ENCODE measurements at places on chromosomes 11 and 22.

DNA sequence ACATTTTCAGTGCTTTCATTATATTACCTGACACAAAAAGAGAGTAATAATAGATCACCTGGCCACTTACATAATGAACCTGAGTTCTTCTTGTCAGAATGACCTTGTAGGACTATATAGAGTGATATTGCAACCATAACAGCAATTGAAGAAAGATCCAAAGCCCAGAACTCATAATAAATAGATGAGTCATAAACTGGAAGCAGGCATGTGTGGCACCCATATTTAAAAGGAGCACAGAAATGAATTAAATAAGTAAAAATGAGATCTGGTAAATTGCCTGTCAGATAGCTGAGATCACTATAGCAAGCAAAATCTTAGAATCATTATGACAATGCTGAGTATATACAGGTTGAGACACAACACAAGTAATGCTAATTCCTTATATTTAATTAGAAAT is 331.8 kb downstream of the AASDHPPT start:
- no peak for DNase-seq

DNA sequence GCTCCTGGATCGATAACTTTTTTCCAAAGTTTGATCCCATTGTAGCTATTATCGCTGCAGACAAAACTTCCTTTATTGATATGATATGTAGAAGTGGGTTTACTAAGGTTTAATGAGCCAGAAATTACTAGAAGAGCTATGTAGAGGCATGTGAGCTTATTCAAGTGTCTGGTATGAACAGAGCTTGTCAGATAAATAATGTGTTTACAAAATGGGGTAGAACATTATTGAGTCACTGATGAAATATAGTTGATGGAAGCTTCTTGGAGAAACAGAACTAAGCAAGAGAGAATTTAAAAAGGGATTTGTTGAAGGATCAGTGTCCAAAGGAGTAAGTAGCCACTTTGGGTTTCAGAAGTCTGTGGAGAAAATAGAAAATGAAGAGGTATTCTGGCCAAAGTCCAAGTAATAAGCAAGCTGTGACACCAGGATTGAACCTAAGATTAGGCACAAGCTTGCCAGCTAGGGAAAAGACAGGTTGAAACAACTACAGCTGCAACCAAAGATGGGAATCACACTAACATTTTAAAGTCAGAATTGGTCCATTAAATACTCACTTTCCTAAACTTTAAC is 104.3 kb downstream of the MAML2 start:
- no peak for DNase-seq

- peak; percentile 46 for DNase-seq
Measured at GRCh38 chr22:22770280-22770871, 117.2 kb upstream of the IGLL5 start.

DNA sequence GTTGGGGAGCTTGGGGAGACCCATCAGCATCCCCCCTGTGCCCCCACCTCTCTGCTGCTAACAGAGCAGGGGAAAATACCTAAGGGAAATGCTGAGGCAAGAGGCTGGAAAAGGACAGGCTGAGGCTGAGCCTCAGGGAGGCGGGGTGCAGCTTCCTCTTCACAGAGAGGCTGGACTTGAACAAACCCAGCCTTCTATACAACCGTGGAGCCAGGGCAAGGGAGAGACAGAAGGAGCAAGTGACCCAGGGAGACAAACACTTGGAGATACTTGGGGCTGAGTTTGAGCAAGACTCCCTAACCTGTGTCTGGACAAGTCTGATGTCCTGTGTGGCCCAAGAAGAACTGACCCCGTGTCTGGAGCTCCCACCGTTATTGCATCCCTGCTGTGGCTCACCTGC is at the start of gene SLCO2B1:
SLCO2B1 (plus strand) TSS at position 229 of the 400 bp plus-strand sequence. CDS start 275 bp downstream, outside the sequence.
- no peak for DNase-seq

DNA sequence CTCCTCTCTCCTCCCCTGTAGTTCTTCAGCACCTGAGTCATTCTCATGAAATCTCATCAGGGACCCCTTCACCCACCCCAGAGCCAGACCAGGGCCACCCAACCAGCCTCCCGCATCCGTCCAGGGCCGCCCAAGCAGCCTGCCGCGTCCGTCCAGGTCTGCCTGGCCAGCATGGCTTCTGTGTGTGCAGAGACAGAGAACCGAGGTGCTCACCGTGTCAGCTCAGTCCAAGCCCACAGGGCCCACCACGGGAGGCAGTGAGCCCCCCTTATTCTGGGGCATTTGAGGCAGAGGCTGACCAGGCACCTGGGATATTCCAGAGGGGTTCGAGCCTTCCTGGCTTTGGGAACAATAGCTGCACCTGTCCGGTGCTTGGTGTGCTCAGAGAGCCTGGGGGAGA is 1117.3 kb downstream of the BRD1 start:
- no peak for DNase-seq

- no peak for DNase-seq
Measured at GRCh38 chr11:57460758-57461749, 726 bp downstream of the RTN4RL2 start.

- DNase-seq = no peak
Measured at GRCh38 chr11:37747121-37747520, 1149.1 kb upstream of the RAG2 start.

DNA sequence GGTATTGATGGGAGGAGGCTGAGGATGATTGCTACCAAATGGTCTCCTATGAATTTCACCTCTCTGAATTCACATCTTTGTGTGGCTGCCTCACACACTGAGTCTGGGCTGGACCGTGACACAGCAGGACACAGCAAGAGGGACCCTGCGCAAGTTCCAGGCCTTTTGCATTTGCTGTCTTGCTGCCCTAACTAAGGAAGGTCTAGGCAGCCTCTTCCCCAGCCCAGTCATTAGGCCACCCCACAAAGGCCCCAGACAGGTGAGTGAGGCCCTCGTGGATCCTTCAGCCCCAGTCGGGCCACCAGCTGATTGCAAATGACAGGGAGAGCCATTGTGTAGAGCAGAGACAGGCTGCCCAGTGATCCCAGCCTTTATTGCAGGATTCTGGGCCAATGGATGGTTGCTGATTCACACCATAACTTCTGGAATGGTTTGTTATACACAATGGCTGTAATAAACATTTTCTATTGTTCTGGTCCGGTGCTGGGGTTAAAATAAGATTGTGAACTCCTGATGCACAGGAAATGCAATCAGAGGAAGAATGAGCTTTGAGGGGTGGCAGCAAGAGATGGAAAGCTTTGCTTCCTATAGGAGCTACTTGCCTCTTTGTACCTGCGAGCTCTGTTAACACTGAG is 28.5 kb upstream of the CSNK2A3 start:
- no peak for DNase-seq

DNA sequence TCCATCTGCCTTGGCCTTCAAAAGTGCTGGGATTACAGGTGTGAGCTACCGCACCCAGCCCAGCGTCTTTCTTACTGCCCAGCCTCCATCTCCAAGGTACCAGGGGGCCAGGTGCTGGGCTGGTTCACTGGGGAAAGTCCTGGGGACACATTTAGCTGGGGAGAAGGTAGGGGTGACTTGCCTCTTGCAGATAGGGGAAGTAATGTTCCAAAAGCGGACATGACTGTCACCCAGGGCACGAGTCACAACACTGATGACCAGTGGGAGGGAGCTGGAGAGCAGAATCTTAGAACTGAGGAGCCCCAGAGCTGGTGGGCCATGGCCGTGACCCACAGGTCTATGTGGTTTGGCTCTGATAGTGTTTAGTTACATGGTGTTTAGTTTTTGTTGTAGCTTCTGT is 2.4 kb upstream of the SLC15A3 start:
- no peak for DNase-seq

- no peak for DNase-seq
Measured at GRCh38 chr22:35961480-35962295, 66.9 kb downstream of the RBFOX2 start.

DNA sequence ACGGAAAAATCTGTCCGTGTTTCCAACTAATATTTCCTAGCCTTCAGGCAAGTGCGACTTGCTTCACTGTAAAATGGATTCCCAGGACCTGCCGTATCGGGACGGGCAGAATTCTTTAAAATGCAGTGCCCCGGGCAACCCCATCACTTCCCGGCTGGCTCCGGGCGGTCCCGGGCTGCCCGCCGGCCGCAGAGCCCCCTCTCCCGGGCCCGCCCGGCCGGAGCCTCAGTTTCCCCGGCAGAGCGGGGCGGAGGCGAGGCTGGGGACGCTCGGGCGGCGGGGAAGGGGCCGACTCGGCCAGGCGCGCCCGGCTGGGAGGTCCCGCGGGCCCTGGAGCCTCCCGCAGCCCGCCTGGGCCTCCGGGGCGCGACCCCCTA is 84.2 kb upstream of the WNT7B start:
- no peak for DNase-seq

GRCh38 chr22:37383341-37383740 is 43.9 kb downstream of the ELFN2 start:
- DNase-seq = no peak

DNA sequence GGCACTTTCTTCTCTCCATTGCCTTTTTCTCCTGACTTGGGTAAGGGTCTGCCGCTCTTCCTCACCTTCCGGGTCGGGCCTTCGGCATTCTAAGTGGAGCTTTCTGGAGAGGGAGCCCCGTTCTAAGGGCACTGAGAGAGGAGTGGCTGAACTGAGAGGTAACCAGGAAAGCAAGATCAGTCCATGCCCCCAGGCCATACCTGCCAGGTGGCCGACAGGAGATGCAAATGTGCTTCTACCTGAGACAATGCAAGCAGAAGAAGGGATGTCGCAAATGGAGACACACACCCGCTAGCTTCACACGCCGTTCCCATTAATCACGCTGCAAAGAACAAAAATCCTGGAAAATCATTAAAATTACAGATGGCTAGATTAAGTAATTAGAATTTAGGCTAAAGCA is 156.4 kb upstream of the TBCEL start:
- DNase-seq = no peak

- no peak for DNase-seq
Measured at GRCh38 chr11:21421711-21422329, 752.4 kb downstream of the NELL1 start.

- no peak for DNase-seq
Measured at GRCh38 chr11:109236696-109237095, 185.3 kb upstream of the C11orf87 start.

DNA sequence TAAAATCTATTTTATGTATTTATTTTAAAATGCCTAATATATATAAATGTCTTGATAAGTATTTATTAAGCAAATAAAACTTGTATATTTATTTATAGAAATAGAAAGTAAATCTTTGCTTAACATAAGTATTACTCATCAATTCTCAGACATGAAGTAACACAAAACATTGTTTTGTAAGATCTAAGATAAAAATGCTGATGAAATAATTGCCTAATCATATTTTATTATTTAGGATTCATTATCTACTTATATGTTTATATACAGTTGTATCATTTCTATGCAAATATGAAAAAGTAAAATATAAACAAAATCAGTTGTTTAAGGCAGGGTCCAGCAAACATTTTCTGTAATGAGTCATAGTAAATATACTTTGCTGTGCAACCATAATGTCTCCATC is 507.8 kb upstream of the CNTN5 start:
- DNase-seq = no peak

- DNase-seq = no peak
Measured at GRCh38 chr11:56027354-56027753, at the start of gene OR5AS1. TSS of gene OR5AS1 (plus strand) at chr11:56027654. CDS start at chr11:56030419, 2,765 bp downstream.

DNA sequence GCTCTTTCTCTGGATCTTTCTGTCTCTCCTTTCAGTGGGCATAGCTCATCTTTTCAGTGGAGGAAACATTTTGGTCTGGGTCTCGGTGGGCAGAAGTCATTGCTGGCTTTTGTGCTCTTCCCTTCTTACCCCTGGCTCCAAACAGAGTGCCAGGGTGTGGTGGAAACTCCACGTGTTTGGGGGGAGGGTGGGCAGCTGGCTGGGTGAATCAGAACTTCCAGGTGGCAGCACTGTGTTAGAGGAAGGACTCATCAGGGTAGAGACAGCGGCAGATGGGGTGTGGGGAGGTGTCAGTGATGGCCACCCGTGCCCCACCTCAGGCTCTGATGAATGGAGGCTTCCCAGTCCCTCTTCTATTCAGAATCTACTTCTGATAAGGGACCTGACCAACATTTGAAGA is 114.0 kb downstream of the GRIK4 start:
- no peak for DNase-seq

GRCh38 chr11:67648796-67649613 is 1.5 kb downstream of the ACY3 start:
- no peak for DNase-seq

DNA sequence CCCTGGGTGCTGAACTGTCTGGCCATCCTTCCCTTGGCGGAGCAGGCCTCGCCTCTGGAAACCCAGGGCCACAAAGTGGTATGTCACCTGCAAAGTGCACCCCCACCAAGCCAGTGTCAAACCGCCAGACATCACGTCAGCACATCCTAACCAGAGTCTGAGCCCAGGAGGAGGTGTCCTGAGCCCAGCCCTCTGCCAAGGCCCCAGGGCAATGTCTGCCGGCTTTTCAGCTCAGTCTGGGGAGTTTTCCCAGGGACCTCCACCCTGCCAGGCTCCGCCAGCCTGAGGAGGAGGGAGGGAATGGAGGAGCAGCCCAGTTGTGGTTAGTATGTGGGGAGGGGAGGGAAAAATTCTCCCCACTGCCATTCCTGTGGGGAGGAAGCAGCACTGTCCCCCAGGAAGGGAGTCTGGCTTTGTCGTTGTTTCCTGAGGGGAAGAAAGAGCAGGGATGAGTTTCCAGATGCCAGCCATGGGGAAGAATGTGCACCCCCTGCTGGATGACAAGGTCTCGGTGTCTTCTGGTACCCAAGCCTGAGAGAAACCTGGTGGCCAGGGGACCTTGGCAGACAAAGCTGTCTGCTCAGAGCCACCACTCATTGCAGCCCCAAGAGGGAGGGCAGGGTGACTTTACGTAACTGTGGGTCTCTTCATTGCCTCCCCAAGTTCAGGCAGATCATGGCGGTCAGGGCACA is 81.4 kb upstream of the CD82 start:
- no peak for DNase-seq

- DNase-seq = no peak
Measured at GRCh38 chr11:93552874-93553273, 9.7 kb upstream of the SMCO4 start.

- no peak for DNase-seq
Measured at GRCh38 chr11:30568931-30569330, 17.2 kb downstream of the MPPED2 start.

DNA sequence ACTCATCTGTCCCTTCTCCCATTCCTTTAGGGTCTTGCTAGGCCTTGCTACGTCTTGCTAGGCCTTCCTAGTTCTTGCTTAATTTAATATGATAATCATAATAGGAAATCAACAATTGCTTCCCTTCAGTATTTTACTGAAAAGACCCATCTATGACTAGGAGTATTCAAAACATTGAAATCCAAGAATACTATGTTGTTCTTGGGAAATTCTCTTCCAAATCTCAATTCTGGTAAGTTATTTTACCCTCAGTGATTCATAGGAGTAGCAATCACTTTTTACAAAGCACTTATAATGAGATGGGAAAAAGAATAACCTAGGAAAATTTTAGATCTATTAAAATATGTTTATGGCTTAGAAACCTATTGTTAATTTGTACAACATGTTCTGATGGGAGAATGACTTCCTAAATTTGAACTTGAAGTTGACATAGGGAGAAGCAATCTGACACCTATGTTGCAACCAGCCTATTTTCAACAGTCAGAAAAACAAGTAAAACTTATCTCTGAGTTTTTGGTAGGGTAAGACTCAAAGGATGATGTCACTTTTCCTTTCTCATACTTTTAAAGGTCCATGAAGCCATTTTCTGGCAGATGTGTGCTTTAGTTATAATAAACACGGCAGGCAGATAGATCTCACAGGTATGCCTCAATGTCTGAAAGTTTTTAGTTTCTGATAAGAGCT is 29.5 kb upstream of the HIPK3 start:
- DNase-seq = no peak

- DNase-seq = no peak
Measured at GRCh38 chr11:71948314-71949027, 19.6 kb downstream of the RNF121 start.

- no peak for DNase-seq
Measured at GRCh38 chr22:36734171-36735058, 30.9 kb upstream of the CACNG2 start.

Measured in stimulated activated CD4-positive, alpha-beta T cell treated with anti-CD3 and anti-CD28 coated beads, Interleukin-4, amount 100 ng/mL, for 24 hours (primary cell).